ENCODE measurements at places on chromosomes 7 and 10.

- DNase-seq: no peak
These were observed 66.1 kb downstream of the CFAP46 start for GRCh38 chr10:132876131-132876860.

- no peak for DNase-seq
These were observed 44.1 kb downstream of the SGMS1 start for GRCh38 chr10:50579491-50580261.

DNA sequence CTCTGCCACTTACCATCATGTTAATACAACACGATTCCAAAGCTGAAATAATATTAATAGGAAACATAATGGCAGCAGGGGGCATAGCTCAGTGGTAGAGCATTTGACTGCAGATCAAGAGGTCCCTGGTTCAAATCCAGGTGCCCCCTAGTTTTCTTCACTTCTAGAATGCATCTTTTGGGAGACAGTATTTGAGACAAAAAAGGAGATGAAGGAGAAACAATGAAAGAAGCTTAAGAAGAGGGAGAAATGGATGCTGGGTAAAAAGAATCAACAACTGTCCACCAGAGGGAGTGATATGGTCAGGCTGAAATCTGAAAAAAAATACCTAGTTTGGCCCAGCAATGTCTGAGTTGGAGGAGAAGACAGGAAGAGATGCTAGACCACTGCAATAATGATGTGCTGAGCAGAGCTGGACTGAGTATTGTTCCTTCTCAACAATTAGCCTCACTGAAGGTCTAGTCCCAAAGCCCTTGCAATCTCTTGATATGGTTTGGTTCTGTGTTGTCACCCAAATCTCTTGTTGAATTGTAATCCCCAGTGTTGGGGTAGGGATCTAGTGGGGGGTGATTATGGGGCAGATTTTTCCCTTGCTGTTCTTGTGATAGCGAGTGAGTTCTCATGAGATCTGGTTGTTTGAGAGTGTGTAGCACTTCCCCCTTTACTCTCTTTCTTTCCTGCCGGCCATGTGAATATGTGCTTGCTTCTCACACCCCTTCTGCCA, 48.3 kb downstream of the ZNF783 start:
- DNase-seq: peak; percentile 41

GRCh38 chr10:110069502-110069982, 61.8 kb downstream of the ADD3 start:
- no peak for DNase-seq

DNA sequence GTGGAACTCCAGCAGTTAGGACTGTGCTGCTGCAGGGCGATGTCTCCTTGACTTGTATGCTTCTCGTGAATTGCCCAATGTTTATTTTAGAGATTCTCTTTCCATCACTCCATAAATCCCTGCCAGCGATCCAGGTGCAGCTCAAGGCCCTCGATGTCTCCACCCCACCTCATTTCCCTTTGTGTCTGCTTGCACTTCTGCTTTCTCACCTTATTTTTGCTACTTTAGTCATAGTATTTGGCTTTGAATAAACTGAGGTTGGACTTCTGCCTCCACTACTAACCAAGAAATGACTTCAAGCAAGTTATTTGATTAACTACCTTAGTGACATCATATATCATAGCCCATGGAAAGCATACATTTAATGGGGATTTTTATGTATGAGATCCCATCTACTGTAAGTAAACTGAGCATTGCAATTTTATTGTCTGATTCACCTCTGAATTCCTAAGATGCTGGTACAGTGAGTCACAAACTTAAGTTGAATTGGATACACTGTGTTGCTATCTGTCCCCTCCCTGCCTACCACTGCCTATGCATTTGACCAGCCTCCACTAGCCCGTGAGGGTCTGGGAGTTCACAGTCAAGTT, 255.8 kb downstream of the ABCA13 start:
- DNase-seq: no peak

GRCh38 chr10:84608126-84608525, 279.7 kb downstream of the CCSER2 start:
- DNase-seq: no peak

- no peak for DNase-seq
These were observed 16.5 kb upstream of the DDIT4 start for GRCh38 chr10:72257051-72257892.

DNA sequence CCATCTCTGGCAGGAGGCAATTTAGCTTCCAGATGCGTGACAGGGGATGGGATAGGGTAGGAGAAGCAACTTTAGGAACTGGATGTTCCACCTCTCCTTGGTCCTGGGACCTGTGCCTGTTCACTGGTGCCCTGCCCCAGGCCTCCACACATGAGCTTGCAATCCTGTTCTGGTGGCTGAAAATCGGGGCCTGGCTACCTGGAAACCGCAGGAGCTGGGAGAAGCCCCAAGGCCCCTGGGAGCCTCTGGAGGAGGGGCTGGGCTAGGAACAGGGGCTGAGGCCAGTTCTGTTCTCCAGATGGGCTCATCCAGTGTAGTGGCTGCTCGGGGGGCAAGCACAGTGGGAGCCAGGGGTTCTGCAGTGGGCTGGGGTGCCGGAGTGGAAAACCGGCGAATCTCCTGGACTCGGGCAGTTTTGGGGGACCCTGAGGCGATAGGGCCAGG, 5.3 kb upstream of the MYOZ1 start:
- DNase-seq: peak; percentile 1

- DNase-seq: peak; percentile 19
These were observed 91.5 kb downstream of the GSDME start for GRCh38 chr7:24665564-24666294.

DNA sequence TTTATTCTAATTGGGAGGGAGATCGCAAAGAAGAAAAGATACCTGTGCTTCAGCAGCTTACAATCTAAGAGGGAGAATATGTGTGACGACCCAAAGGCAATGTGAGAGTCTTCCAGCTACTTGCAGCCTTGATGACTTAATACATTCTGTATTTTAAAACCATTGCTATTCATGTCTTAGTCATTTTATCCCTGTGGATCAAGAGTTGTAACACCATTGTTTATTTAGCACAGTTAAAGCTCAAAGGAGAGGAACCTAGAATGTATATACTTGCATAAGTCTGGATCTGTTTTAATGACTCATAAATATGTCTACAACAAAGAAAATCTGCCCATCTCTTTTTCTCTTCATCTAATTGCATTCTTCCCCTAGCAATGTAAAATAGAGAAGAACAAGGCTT, 117.9 kb upstream of the DLX6 start:
- no peak for DNase-seq

DNA sequence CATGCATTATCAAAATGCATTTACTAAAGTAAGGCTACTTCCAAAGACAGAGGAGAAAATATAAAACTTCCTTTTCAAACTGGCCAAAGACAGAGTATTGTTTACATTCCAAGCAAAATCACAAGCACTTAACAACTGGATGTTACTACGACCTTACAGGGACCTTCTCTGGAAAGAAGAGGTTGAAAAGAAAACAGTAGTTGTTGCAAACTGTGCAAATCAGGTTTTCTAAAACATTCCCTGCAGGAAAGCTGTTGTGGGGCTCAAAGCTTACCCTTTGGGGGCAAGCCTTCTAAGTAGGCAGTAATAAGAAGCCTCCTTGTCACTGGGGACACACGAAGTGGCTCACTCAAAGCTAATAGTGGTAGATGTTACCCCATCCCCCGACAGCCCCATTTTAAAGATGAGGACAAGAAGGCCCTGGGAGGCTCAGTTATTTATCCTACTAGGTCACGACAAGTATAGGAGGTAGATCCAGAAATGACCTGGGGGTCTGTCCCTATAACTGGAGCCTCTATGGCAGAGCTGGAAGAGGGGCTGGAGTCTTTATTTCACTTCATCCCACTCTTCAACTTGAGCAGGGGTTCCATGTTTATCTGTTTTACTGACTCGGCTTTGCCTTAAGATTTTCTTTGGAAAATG, 46.6 kb downstream of the ATXN7L1 start:
- DNase-seq: no peak

DNA sequence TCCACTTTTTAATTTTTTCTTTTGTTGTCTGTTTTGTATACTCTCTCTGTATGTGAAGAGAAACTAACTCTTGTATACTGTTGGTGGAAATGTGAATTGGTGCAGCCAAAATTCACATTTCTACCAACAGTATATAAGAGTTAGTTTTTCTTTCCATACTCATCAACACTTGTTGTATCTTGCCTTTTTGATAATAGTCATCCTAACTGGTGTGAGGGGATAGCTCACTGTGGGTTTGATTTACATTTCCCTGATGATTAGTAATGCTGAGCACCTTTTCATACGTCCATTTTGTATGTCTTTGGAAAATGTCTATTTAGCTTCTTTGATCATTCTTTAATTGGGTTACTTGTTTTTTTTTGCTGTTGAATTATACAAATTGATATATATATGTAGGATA, 375.5 kb upstream of the IGFBP3 start:
- DNase-seq: no peak

DNA sequence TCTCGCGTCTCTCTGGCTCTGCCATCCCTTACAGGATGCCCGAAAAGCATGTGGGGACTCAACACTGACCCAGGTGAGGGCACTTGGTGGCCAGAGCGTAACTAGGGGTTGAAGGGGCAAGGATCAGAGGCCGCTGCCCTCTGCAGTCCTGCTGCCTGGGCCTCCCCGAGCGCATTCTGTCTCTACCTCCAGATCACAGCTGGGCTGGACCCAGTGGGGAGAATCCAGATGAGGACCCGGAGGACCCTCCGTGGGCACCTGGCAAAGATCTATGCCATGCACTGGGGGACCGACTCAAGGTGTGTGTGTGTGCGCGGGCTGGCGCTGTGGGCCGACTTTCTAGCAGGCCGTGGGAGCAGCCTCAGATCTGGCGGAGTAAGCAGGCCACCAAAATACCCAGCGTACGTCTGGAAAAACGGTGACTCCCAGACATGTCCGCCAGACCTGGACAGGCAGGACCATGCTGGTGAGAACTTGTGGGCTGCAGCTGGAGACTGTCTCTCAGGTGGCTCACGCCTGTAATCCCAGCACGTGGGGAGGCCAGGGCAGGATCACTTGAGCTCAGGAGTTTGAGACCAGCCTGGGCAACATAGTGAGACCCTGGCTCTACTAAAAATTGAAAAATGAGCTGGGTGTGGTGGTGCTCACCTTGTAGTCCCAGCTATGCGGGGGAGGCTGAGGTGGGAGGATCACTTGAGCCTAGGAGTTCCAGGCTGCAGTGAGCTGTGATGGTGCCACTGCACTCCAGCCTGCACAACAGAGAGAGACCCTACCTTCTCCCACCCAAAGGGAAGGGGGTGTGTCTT, 3.2 kb downstream of the GNB2 start:
- no peak for DNase-seq

DNA sequence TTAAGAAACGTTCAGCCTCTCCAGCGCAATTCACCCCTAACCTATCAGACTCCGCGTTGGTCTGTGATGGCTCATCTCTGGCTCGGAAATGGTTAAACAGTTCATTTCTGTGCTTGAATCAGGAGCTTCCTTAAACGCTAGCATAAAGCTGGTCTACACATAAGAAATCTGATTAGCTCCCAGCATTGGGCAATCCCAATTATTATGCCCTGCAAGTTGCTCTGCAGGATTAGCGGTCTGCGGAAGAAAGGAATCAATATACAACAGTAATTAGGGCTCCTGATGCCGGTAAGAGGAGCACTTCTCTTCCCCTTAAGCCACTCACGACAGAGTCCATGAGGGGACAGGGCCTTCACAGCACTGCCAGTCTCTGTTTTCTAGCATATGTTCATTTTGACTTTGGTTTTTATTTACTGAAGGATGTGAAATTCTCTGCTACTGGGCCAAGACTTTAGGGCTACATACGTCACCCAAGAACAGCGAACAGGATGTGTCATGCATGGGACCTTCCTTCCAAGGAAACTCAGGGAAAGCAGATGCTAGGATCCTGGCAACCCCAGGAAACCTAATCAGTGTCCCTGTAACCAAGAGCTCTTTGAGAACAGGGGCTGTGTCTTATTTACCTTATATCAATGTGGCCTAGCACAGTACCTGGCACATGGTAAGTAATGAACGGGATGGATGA, 324.4 kb downstream of the KCNMA1 start:
- no peak for DNase-seq

- DNase-seq: no peak
These were observed 2.6 kb upstream of the MGAM2 start for GRCh38 chr7:142108728-142109505.

DNA sequence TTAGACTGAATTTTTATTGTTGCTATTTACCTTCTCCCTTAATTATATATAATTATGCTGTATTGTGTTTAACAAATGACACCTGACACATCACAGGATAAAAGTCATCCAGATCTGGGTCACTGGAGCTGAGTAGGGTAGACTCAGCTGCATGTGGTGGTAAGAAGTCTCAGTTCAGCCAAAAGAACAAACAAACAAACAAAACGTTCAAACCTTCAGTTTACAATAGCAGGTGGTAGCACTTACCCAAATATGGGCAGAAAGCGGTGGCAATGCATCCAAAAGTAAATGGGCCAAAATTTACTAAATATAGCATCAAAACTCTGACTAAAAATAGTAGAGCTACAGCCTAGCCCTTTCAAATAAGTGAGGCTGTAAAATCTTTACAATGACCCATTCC, 42.2 kb downstream of the ZWINT start:
- DNase-seq: no peak

DNA sequence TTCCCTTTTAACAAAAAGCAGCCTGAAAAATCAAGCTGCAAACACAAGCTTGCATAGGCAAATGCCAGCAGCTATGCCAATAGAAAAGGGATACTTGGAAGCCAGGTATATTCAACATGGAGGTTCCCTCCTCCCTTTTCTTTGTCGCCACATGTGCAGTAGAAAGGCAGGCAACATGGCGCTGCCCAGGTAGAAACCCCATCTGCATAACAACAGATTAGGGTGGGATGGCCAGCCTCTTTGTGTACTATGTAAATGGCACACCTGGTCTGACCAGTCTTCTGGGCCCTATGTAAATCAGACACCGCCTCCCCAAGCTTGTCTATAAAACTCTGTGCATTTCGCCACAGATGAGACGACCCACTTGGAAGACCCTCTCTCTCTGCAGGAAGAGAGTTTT, 58.1 kb downstream of the CCDC3 start:
- DNase-seq: no peak

DNA sequence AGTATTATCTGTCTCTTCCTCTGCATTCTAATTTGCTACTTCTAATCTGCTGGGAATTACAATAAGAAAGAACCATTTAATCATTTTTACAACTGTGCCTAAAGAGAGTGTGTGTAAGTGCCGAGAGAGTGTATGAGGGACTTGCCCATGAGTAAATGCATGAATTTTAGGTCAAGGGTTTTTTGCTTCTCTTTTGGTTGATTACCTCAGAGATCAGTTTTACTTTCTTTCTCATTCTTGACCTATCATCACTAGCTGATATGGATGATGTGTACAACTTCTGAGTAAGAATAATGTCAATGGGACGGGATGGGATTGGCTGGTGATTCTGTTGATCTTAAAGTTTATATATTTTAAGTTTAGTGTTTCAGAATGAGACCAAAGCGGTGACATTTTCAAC, 47.8 kb downstream of the IKZF1 start:
- DNase-seq: no peak

DNA sequence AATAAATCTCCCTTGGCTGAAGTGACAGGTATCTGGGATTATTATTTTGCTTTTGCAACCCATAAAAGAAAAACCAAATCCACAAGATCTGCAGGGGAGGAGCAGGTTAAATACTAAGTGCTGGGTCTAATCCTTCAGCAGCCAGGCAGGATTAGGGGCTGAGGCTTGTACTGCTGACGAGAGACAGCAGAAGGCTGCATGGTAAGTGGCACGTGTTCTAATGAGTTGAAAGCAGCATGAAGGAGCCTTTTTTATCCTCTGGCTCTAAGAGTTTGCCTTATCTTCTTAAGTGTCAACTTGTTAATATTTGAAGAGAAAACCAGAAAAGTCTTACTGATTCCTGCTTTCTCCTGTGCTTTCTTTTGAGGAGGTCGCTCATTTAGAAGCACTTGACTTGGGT, 50.0 kb downstream of the LYZL2 start:
- no peak for DNase-seq
